ENCODE measurements at places on chromosomes 7 and 10.
A peak's percentile ranks its signal among the peaks of the same experiment; 100 is the strongest.

GRCh38 chr10:97072851-97073665 is 112.7 kb downstream of the SLIT1 start:
- H3K4me1 ChIP-seq = no peaks in the 10 kb centered on the region
- H3K27me3 ChIP-seq = no peaks in the 10 kb centered on the region
- H3K4me3 ChIP-seq = no peak overlapping the region
- H3K27ac ChIP-seq = no peak overlapping the region
- DNase-seq = peak; percentile 38

- no peak for DNase-seq
- no peaks in the 10 kb centered on the region for H3K27me3 ChIP-seq
- no peak overlapping the region for H3K27ac ChIP-seq
- H3K4me1 ChIP-seq = peaks cover 5% of the 10 kb centered on the region
- no peak overlapping the region for H3K4me3 ChIP-seq
These were observed 115.2 kb downstream of the ZFAND4 start for GRCh38 chr10:45557275-45557905.

DNA sequence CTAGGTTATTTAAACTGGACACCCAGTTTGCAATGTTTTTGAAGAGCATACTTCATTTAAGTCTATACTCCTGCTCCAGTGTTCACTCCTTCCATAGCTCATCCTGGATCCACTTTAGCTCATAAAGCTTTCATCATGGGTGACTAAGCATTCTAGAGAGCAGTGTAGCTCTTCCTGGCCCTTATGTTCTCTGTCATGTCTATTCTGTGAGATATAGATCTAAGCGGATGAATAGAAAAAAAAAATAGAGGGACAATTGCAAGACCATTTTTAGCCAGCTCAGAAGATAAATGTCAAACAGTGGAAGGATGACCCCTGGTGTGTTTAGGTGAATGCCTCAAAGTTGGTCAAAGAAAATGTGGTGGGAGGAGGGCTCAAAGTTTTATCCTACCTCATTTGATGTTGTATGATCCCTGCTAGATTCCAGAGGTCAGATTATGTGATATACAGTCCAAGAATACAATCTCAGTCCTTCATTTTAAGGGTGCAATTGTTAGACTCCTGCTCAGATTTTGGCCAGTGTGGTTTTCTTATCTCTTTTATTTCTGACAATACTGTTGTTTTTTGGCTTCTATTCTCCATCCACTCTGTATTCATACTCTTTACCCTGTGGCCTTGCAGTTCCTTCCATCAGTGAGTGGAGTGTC is 7.5 kb upstream of the HECW1 start:
- DNase-seq = no peak
- no peak overlapping the region for H3K27ac ChIP-seq
- no peaks in the 10 kb centered on the region for H3K27me3 ChIP-seq
- H3K36me3 ChIP-seq = no peaks in the 10 kb centered on the region
- H3K4me3 ChIP-seq = no peak overlapping the region

DNA sequence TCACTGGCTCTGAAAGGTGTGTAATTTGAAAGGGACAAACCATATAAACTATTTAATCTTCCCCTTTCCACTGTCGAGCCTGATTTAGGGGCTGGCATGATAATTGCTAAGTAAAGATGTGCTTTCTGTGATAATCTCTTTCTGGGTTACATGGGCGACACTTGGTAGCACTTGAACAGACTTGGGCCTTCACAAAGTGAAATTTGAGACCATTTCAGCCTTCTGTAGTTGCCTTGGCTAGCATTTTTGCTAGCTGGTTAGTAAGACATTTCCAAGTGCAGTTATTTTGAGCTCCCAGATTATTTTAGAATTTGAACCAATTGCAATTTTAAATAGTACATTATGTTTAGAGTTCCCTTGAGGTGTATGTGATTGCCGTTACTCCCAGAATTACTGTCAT is 432.7 kb upstream of the GALNT17 start:
- no peaks in the 10 kb centered on the region for H3K27me3 ChIP-seq
- no peaks in the 10 kb centered on the region for H3K36me3 ChIP-seq
- H3K4me3 ChIP-seq = no peak overlapping the region
- DNase-seq = no peak
- H3K4me1 ChIP-seq = peaks cover 23% of the 10 kb centered on the region

GRCh38 chr7:112799448-112800120 is 9.4 kb upstream of the TMEM168 start:
- DNase-seq = no peak
- no peak overlapping the region for H3K4me3 ChIP-seq
- H3K27me3 ChIP-seq = no peaks in the 10 kb centered on the region
- no peak overlapping the region for H3K27ac ChIP-seq
